Activated T-cell treated with anti-CD3 and anti-CD28 coated beads, Interleukin-2, amount 50 U/mL, for 4 hours (primary cell): ENCODE measurements at places on chromosomes 2 and 18. TPM values are rescaled to one million over a fixed set of nuclear protein-coding genes. Genes with fewer than 3 reads are reported as not detected.

Gene CDCA7
- total RNA-seq = 28.0 TPM

Gene RSAD2
- total RNA-seq = 3.3 TPM

Gene ARHGAP25
- total RNA-seq = 55.7 TPM

Gene EFHD1
- 0.16 TPM for total RNA-seq

GRCh38 chr18:26397019-26397418, 151.3 kb downstream of the KCTD1 start:
- DNase-seq = no peak

GRCh38 chr2:104340879-104341828, 512.8 kb upstream of the POU3F3 start:
- no peak for DNase-seq

GRCh38 chr2:161703863-161704262, 79.6 kb downstream of the SLC4A10 start:
- no peak for DNase-seq

DNA sequence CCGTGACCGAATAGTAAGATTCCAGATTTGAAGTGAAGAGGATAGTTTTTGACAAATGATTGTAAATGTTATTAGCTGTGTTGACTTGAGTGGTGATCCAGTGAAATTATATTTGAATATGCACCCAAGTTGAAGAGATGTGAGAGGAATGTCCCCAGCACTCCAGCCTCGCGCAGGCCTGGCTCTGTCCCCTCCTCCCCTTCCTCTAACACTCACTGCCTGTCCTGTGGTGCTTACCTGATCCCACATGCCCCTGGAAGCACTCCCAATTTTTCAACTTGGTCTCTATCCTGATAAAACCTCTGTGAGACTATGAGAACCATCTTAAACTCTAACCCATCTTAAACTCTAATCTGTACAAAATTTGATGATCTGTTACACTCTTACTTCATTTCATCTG, 154.7 kb upstream of the LRP1B start:
- no peak for DNase-seq

DNA sequence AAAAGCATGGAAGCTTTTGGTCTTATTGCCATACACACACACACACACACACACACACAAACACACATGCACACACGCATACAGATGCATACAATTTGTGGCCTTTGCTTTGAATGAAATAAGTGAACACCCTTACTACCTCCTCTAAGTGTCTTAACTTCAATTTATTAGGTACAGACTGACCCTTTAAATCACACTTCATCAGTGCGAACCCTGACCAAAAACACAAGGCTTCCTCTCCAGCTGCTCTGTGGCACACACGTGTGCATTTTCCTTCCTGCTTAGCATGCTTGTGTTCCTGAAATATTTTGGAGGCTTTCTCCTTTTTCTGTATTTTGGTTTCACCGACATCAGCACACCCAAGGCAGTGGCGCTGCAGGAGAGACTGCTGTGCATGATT, 96.0 kb downstream of the CNTNAP5 start:
- no peak for DNase-seq

GRCh38 chr2:98376996-98377395, 30.7 kb downstream of the CNGA3 start:
- no peak for DNase-seq

GRCh38 chr2:159066541-159067156, 98.2 kb downstream of the TANC1 start:
- no peak for DNase-seq

GRCh38 chr2:238376884-238377391, 49.8 kb upstream of the ASB1 start:
- no peak for DNase-seq

DNA sequence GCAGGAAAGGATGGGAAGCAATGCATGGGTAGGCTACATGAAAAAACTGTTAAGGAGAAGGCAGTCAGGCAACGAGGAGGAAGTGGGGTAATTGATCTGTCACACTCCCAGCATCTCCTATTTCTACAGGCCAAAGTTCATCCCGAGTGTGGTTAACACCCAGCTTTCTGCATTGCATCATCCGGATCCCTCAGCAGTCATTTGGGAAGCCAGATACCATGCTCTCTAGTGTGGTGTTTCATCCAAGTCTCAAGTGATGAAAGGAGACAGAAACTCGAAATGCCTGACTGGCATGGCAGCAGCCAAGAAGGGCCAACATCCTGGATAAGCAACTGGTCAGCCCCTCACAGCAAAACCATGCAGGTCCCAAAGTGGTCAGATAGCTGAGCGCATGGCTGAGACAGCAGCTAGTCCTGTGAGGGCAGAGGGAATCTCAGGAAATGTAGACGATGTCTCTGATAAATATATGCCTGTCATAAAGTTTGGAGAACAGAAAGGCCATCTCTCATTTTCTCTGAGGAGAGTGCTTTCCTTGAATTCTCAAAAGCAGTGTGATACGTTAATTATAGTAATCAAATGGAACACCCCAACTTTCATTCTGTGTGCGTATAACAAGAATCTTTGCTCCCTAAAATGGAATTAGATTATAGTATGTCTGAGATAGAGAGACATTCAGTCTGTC, 24.8 kb upstream of the HNRNPA3 start:
- no peak for DNase-seq

- no peak for DNase-seq
Observed at GRCh38 chr18:48534364-48534763, 4.5 kb upstream of the CTIF start.

DNA sequence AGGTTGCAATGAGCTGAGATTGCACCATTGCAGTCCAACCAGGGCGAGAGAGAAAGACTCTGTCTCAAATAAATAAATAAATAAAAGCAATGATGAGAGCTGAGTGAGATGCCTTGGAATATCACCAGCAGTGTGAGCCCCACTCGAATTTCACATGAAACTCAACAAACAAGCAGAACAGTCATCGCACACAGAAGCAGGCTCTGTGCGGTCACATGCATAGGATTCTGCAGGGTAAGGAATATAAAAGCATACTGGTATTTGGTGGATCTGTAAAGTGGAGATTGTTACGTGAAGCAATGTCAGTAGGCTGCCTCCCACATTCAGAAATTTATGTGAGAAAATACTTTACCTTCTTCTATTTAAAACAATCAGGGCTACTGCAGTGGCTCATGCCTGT, 18.0 kb upstream of the AP1S3 start:
- no peak for DNase-seq

- DNase-seq = no peak
Observed at GRCh38 chr2:200173691-200174090, 132.8 kb upstream of the SPATS2L start.

- no peak for DNase-seq
Observed at GRCh38 chr18:35334821-35335220, 9.4 kb downstream of the ZNF24 start.

DNA sequence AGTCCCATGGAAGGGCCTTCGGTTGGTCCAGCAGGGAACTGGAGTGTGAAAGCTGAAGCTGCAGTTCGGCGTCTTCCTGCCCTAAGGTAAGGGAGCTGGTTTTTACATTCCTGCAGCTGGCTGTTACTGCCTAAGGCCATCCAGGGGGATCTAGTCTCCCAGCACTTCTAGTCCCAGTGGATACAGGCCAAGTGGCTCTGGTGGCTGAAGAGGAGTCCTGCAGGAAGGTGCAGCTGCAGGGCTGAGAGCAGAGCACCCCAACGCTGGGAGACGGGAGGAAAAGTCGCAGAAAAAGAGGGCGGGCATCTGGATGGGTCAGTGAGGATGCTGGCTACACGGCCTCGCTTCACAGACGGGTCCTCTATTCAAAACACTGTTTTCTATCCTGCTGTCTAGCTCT, 225.0 kb upstream of the HS6ST1 start:
- DNase-seq = no peak

DNA sequence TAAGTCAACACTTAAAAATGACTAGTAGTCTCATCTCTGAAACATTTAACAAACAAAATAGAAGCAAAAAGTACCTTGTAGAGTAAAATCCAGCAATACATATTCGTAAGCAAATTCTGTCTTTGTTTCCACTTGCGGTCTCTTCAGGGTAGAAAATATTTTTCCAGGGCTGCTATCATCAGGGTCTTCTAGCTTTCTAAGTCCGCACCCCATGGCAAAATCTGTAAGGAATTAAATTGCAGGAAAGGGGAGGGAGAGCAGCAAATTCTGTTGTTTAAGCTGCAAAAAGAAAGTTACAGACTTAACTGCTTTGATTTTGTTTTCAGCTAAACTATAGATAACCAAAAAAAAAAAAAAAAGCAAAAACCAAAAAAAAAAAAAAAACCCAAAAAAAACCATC, at the start of gene RFTN2:
RFTN2 (minus strand) TSS at position 342 of the 400 bp plus-strand sequence; CDS start at position 213, 129 bp downstream.
- no peak for DNase-seq
